NCI-H1417 (cell line): ENCODE measurements at places on chromosomes 4 and X.

DNA sequence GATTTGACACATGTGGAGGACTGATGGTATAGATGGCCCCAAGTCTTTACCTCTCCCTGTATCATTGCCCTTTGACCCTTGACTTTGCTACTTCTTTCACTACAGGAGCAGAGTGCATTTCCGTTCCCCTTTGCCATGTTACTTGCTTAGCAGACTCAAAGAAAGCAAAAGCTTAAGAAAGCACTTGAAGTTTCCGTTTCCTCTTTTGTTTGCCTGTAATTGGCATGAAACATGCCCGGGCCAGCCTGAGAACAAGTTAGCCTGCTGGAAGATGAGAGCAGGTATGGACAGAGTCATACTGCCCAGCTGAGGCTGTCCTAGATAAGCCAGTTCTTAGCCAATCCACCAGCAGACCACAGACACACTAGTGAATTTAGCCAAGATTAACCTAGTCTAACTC lies 206.0 kb downstream of the BCOR start:
- no peak for DNase-seq

DNA sequence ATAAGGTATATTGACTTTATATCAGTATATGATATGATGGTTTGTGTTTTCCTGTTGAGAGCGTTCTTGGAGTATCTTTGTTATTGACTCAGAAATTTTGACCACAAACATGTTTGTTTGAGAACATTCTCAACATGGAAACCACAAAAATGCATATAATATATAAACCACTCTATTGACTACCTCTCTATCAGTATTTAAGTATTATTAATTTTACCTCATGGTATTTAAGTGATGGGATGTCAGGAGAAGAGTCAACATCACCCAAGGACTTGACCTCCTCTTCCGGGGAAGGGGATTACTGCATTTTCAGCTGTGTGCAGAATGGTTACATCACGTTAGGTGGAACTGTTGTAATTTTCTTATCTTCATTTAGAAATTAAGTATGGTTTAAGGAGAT lies 54.3 kb upstream of the PUDP start:
- DNase-seq = no peak

- no peak for DNase-seq
Observed at GRCh38 chr4:70759126-70759525, 37.4 kb downstream of the RUFY3 start.

- DNase-seq = no peak
Observed at GRCh38 chr4:9988933-9989332, 32.4 kb downstream of the SLC2A9 start.

DNA sequence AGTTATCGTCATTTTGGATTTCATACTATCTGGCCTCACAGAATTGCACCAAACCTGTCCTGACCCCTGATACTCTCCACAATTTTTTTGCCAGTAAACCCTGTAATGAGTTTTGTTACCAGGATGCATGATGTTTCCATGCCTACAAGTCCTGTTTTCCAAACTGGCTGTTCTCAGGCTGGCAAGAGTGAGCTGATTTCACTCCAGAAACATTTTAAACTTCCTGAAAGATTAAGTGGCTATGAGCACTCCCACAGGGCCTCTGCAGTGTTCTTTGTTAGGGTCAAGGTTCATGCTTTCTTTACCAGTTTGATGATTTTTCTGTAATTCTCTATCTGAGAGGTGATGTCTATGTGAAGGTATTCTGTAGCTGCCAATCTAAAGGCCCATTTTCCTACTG lies 31.7 kb upstream of the PDLIM3 start:
- DNase-seq = no peak

GRCh38 chr4:187276736-187277408 lies 553.2 kb upstream of the FAT1 start:
- DNase-seq = no peak

DNA sequence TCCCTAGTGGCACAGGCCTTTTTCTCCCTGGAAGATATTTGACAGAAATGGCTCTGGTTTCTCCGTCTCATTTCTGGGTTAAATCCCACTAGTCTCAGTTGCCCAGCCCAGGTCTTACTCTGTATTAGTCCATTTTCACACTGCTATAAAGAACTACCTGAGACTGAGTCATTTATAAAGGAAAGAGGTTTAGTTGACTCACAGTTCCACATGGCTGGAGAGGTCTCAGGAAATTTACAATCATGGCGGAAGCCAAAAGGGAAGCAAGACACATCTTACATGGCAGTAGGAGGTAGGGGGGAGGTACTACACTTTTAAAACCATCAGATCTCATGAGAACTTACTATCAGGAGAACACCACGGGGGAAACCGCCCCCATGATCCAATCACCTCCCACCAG lies 81.9 kb downstream of the FHDC1 start:
- no peak for DNase-seq

GRCh38 chr4:101199507-101200285 lies 147.6 kb downstream of the PPP3CA start:
- no peak for DNase-seq

- DNase-seq = peak; percentile 17
Observed at GRCh38 chrX:109635146-109635545, 10.2 kb upstream of the KCNE5 start.

DNA sequence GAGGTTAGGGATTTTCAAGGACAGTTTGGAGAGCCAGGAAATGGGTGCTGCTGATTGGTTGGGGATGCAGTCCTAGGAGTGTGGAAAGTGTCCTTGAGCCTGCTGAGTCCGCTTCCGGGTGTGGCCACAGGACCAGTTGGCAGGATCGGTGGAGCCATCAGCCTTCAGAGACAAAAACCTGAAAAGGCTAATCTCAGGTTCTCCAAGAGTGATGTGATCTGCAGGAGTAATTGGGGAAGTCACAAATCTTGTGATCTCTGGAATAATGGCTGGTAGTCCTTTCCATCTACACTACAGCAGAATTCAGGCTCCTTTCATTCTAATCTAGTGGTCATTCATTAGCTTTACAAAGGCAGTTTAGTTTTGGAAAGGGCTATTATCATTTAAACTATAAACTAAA lies 55.9 kb upstream of the BMP2K start:
- no peak for DNase-seq

GRCh38 chrX:155270969-155271368 lies 6.7 kb upstream of the RAB39B start:
- no peak for DNase-seq

DNA sequence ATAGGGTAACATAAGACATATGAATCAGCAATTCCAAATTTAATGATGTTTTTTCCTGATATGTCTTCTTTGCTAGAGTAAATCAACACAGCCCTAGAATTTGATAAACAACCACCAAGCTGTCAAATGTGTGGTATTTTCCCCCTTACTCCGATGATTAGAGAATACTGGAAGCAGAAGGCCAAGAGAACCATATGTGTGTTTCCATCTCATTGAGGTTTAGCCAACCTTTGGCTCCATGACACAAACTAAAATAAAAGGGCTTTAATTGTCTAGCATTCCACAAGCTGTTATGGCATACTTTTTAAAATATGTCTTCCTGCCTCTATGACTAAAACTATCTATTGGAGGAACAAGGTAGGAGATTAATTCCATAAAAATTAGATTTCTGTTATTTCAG lies 1222.4 kb upstream of the AGA start:
- DNase-seq = no peak

GRCh38 chr4:168124008-168124641 lies 31.8 kb downstream of the ANXA10 start:
- DNase-seq = no peak

GRCh38 chrX:114127411-114128025 lies 456.4 kb upstream of the HTR2C start:
- no peak for DNase-seq

DNA sequence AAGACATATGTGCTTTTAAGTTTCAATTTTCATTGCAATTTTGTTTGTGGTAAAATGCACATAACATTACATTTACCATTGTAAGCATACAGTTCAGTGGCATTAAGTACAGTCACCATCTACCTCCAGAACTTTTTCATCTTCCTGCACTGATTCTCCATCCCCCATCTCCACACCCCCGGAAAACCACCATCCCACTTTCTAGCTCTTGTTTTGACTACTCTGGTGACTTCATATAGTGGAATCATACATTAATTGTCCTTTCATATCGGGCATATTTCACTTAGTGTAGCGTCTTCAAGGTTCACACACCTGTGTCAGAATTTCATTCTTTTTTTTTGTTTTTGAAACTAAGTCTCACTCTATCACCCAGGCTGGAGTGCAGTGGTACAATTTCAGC lies 143.5 kb downstream of the GPR143 start:
- DNase-seq = no peak

DNA sequence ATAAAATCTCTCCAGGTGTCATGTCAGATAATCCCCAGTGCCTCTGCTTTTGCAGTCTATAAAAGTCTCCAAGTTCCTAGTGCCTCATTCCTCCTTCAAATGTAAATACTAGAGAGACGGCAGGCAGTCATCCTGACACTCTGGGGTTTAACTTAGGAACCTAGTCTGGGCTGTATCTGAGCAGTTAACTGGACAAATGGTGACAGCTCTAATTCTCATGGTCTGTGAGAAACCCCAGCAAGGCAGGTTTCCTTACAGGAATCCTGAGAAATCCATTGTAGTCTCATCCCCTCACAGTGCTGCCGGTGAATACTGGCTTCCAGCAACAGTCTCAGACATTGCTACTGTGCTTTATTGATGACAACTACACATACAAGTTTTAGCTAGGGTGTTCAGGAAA lies 246.8 kb downstream of the SNCA start:
- DNase-seq = no peak

- DNase-seq = no peak
Observed at GRCh38 chrX:153441981-153442380, 3.9 kb downstream of the TREX2 start.

DNA sequence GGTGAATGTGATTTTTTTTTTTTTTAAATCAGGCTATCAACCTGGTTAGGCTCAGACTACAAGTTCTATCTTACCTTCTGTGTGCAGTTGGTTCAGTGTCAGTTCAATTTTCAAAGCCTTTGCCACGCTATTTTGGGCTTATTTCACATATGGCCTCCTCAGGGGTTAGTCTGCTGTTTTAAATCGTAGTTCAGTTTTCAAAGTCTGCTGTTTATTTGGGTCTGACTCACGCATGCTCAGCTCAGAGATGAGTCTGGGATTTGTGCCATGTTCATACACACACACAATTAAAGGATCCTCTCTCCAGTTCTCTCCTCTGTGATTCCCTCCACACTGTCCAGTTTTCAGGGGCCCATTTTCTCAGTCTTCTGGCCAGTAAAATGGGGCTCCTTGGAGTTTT lies 32.3 kb upstream of the ZFX start:
- no peak for DNase-seq

GRCh38 chr4:56979421-56980072 lies 851 bp downstream of the POLR2B start:
- peak; percentile 14 for DNase-seq

DNA sequence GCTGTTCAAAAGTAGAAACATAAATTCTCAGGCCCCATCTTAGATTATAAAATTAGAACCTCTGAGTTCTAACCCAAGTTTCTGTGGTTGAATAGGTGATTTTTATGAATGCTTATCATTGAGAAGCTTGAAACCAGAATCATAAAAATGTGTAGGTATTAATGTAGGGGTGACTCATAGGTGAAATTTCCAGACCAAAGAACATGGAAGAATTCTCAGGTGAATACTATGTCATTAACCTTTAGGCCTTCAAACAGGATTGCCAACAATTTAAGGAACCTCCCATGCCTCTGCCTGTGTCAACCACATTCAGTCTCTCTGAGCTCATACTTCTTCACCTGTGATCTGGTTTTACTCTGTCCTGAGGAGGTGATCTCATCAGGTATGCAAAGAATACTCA lies 177.8 kb downstream of the NPFFR2 start:
- DNase-seq = no peak

GRCh38 chr4:137748616-137749015 lies 216.3 kb upstream of the PCDH18 start:
- no peak for DNase-seq

- no peak for DNase-seq
Observed at GRCh38 chr4:3262208-3263052, 13.5 kb downstream of the MSANTD1 start.

GRCh38 chr4:170687751-170688150 lies 598.0 kb upstream of the AADAT start:
- no peak for DNase-seq

GRCh38 chr4:139857021-139857420 lies 191.4 kb downstream of the MGST2 start:
- no peak for DNase-seq

- DNase-seq = no peak
Observed at GRCh38 chrX:104419211-104419610, 146.8 kb upstream of the IL1RAPL2 start.

DNA sequence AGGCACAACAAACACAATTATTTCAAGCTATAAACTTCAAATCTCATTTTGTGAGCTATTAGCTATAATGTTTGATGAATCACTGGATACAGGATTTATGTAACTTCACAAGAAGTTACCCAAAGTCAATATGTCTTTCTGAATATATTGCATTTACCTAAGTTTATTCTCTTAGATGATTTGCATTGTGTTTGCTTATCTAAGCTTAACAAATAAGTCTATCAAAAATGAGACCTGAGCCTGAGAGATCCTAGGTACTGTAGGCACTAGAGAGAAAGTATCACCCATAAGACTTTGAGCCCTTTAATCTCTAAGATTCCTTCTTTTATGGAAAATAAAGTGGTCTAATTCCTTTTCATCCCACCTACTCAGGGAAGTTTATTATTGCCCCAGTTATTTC lies 178.2 kb downstream of the NAF1 start:
- no peak for DNase-seq

DNA sequence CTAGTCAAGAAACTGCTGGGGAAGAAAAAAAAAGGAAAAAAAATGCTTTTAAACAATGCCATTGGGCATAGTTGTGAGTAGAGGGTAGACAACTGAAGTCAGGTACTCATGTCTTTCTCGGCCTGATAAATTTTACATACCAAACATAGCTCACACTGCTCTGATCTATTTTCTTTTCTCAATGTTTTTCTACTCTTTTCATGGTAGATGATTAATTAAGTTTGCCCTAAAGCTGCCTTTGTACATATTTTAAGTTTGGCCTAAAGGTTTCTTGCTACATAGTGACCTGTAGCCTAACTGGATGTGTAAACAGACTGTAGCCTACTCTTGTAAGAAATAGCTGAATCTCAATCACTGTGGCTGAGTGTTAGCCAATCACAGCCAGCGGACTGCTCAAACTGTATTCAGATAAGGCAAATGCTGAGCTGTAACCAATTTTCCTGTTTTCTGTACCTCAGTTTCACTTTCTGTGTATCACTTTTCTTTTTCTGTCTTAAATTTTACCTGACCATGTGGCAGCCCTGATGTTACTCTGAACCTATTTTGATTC lies 121.0 kb downstream of the PCDH10 start:
- no peak for DNase-seq

- DNase-seq = no peak
Observed at GRCh38 chrX:118802857-118803256, 20.8 kb upstream of the ZCCHC12 start.

GRCh38 chr4:141614878-141615586 lies 21.4 kb upstream of the IL15 start:
- DNase-seq = no peak

GRCh38 chr4:11424000-11424399 lies 4.7 kb downstream of the HS3ST1 start:
- peak; percentile 10 for DNase-seq

- DNase-seq = peak; percentile 82
Observed at GRCh38 chr4:109574931-109575804, 15.1 kb downstream of the MCUB start.
